ENCODE measurements at places on chromosomes 13 and 19. TPM values are rescaled to one million over a fixed set of nuclear protein-coding genes. Genes with fewer than 3 reads are reported as not detected.

GRCh38 chr13:112175162-112176075, 108.5 kb downstream of the SOX1 start:
- H3K4me3 ChIP-seq, result no peak overlapping the region
- H3K4me1 ChIP-seq, result no peaks in the 10 kb centered on the region
- no peak overlapping the region for H3K27ac ChIP-seq
- H3K36me3 ChIP-seq, result no peaks in the 10 kb centered on the region
- H3K27me3 ChIP-seq, result no peaks in the 10 kb centered on the region
- DNase-seq, result no peak

- H3K27ac ChIP-seq, result no peak overlapping the region
- no peaks in the 10 kb centered on the region for H3K27me3 ChIP-seq
- H3K36me3 ChIP-seq, result no peaks in the 10 kb centered on the region
These were observed 49.4 kb downstream of the FAM124A start for GRCh38 chr13:51271528-51272085.

DNA sequence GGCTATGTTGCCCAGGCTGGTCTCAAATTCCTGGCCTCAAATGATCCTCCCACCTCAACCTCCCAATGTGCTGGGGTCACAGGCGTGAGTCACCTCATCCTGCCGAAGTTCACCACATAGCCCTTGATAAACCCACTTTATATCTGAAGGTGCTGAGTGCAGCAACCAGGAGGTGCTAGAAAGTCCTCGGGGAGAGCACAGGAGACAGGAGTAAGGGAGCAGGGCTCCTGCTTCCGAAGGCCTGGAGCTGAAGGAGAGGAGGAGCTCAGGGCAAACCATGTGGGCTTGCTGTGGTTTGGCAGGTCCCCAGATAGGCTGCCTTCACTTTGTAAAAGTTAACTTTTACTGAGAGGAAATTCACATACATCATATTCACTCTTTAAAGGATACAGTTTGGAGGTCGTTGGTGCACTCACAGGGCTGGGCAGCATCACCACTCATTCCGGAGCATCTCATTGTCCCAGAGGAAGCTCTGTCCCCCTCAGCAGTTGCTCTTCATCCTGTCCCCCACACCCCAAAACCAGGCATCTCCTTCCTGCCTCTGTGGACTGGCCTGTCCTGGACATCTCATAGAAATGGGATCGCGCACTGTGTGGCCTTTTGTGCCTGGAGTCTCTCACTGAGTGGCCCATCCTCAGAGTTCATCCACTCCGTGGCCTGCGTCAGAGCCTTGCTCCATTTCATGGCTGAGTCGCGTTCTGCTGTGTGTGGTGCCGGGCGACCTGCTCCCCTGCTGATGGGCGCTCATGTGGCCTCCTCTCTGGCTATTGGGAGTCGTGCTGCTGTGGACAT, 49.5 kb downstream of the KDM4B start:
- peaks cover 11% of the 10 kb centered on the region for H3K36me3 ChIP-seq
- peaks cover 12% of the 10 kb centered on the region for H3K4me1 ChIP-seq
- DNase-seq, result no peak
- no peak overlapping the region for H3K4me3 ChIP-seq
- H3K27ac ChIP-seq, result no peak overlapping the region
- H3K27me3 ChIP-seq, result no peaks in the 10 kb centered on the region

DNA sequence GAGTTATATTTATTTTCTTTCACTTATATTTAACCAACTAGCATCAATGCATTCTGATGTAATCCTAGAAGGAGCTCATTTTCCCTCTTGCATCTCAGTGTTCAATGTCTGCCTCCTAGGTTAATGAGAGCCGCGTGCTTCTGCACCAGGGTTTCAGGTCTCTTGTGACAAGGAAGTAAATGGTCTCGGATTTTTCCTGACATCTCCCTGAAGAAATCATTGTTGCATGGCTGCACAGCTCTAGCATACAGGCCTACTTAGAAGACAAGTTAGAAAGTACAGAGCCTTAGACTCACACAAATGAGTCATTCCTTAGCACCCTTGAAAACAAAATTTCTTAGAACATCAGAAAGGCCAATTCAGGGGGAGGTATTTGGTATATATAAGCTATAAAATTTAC, 57.2 kb upstream of the KLF12 start:
- H3K4me3 ChIP-seq, result no peak overlapping the region
- H3K4me1 ChIP-seq, result no peaks in the 10 kb centered on the region
- DNase-seq, result no peak
- no peaks in the 10 kb centered on the region for H3K36me3 ChIP-seq

GRCh38 chr13:99087954-99088491, 110.2 kb upstream of the DOCK9 start:
- no peaks in the 10 kb centered on the region for H3K27me3 ChIP-seq
- no peaks in the 10 kb centered on the region for H3K36me3 ChIP-seq
- H3K4me1 ChIP-seq, result peaks cover 28% of the 10 kb centered on the region
- peak overlapping the region; percentile 66 for H3K4me3 ChIP-seq
- DNase-seq, result no peak
- H3K27ac ChIP-seq, result peak overlapping the region; percentile 87

Gene ADM5
- 2.3 TPM for total RNA-seq

Gene SLC17A7
- total RNA-seq, result not detected

Gene KIR3DL2
- 65.1 TPM for total RNA-seq

All from natural killer cell (primary cell).